ENCODE measurements at places on chromosomes 3 and 15.

- no peak for DNase-seq
Observed at GRCh38 chr3:25603703-25604102, 61.0 kb downstream of the TOP2B start.

- no peak for DNase-seq
Observed at GRCh38 chr3:185760088-185760487, 64.8 kb downstream of the IGF2BP2 start.

GRCh38 chr3:105334138-105334882 lies 32.4 kb upstream of the ALCAM start:
- no peak for DNase-seq

- DNase-seq, result no peak
Observed at GRCh38 chr3:30655187-30655812, 48.9 kb downstream of the TGFBR2 start.

GRCh38 chr3:141073580-141073979 lies 22.4 kb downstream of the SPSB4 start:
- DNase-seq, result no peak

- no peak for DNase-seq
Observed at GRCh38 chr3:76731471-76731870, 308.4 kb upstream of the ROBO2 start.

DNA sequence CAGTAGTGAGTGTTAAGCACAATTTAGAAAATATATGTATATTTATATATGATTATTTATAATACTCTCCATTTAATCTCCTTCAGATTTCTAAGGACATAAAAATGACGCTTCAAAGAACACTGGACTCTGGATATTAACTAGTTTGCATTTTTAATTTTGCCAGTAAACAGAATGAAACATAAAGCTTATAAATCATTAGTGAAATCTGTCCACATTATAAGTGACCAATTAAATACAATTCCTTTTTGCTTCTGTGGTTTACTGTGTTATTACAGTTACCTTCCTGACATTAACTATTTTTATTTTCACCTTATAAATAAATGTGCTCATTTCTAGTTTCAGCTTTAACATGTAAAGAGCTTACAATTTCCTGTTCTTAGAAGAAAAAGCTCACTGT lies 1081.1 kb upstream of the EPHA6 start:
- no peak for DNase-seq

GRCh38 chr3:46483825-46484224 lies 14.0 kb upstream of the RTP3 start:
- no peak for DNase-seq

DNA sequence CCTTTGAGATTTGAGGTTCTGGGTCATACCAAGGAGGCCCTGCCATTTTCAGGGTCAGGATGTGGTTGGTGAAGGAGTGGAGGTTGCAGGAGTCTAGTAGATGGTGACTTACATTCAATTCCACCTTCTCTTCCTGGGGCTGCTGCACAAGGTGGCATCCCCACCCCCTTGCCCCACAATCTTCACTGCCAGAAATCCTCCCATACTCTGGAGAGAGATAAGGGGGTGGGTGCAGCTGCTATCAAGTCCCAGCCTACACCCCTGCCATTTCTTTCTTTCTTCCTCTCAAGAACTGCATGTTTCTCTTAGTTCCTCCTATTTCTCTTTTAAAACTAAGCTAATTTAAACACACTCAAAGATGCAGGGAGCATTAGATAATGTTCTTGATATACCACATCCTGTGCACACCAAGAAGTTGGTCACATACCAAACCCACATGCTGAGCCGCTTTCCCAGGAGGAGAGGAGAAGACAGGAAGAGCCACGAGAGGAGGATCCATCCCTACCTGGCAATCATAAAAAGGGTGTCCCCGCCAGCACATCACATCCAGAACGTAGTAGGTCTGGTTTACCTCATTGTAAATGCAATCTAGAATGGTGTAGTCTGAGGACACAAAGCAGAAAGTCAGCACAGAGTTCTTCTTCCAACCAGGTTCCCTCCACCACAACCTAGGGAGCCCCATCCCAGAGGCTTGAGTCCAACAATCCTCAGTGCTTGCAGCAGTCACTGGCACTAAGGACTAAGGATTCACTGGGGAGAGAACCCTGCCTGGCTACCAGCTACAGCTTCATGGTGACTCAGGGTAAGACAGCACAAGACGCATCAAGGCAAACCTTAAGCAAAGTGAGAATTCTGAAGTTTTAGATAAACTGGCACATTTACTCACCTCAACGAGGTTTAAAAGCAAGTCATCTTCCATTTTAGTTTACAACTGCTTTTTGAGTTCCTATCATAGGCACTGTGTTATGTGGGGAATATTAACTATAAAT lies 18.5 kb downstream of the SNUPN start:
- no peak for DNase-seq

DNA sequence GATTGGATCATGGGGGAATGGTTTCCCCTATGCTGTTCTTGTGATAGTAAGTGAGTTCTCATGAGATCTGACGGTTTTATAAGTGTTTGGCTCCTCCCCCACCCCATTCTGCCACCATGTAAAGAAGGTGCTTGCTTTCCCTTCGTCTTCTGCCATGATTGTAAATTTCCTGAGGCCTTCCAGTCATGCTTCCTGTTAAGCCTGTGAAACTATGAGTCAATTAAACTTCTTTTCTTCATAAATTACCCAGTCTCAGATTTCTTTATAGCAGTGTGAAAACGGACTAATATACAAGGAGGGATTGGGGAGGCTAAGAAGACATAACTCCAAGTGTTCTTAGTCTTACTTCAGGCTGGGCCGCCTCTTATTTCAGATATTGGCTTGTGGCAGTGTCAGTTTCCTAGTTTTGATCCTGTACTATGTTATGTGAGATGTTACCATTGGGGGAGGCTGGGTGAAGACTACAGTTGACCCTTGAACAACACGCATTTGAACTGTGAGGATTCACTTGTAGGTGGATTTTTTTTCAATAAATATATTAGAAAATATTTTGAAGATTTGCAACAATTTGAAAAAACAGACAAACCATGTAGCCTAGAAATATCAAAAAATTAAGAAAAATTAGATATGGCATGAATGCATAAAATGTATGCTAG lies 44.9 kb downstream of the NMD3 start:
- no peak for DNase-seq

DNA sequence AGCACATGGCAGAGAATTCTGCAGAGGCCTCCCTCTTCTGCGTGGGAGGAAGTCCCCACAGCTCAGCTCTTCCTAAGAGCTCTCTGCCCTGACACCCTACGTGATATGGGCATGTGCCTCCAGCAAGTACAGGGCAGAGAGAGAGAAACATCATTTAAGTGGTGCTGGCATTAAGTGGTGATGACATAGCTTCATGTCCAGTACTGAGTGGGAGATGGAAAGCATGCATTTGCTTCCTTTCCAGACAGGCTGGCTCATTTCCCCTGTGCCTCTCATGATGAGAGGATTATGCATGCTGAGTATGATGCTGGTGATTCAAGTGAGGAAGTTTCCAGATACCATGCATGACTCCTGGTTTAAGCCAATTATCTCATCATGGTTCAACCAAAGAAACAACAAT lies 26.9 kb downstream of the BFSP2 start:
- no peak for DNase-seq
